ENCODE measurements at places on chromosomes 4 and X.

- no peak for DNase-seq
Measured at GRCh38 chr4:172962564-172963353, 205.9 kb upstream of the GALNT7 start.

- no peak for DNase-seq
Measured at GRCh38 chr4:139278485-139278884, 1.5 kb downstream of the MGARP start.

- DNase-seq: no peak
Measured at GRCh38 chrX:47234583-47234982, 1.8 kb downstream of the USP11 start.

GRCh38 chr4:3040452-3041191 lies 33.7 kb downstream of the HTT-AS start:
- DNase-seq: no peak

- no peak for DNase-seq
Measured at GRCh38 chr4:141331534-141332358, 111.1 kb downstream of the ZNF330 start.

- no peak for DNase-seq
Measured at GRCh38 chrX:78650906-78651437, 8.2 kb downstream of the RTL3 start.

GRCh38 chrX:151816934-151817333 lies 82.4 kb downstream of the CNGA2 start:
- DNase-seq: no peak

Measured in 8988T (cell line).